Stimulated activated CD8-positive, alpha-beta memory T cell treated with anti-CD3 and anti-CD28 coated beads, Interleukin-7, amount 100 ng/mL, for 48 hours (primary cell): ENCODE measurements at places on chromosomes 13 and 19.

- DNase-seq: no peak
Observed at GRCh38 chr19:5960005-5961001, 17.6 kb downstream of the RANBP3 start.

GRCh38 chr13:110726726-110727125, 13.2 kb downstream of the ING1 start:
- DNase-seq: peak; percentile 68

GRCh38 chr19:10655457-10656312, 1.5 kb downstream of the ILF3 start:
- no peak for DNase-seq

DNA sequence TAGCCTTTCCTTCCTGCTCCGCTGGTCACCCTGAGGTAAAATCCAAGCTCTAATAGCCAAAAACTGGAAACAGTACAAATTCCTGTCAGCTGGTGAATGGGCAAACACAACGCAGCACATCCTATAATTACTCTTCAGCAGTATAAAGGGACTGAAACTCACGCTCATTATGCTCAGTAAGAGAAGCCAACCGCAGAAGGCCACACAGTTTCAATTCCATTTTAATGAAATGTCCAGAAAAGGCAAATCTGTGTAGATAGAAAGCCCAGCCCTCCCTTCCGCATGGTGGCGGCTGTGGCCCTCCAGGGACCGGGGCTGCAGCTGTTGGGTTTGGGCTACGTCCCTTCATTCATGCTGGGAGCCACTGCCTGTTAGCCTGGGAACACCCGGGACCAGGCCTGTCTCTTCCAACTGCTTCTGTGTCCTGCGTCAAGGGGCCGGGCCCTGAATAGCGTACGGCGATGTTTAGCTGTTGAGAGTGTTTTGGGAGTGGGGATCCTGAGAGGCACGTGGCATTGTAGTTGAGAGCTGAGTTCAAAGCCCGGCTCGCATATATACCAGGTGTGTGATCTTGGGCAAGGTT, 23.5 kb downstream of the NKPD1 start:
- no peak for DNase-seq

DNA sequence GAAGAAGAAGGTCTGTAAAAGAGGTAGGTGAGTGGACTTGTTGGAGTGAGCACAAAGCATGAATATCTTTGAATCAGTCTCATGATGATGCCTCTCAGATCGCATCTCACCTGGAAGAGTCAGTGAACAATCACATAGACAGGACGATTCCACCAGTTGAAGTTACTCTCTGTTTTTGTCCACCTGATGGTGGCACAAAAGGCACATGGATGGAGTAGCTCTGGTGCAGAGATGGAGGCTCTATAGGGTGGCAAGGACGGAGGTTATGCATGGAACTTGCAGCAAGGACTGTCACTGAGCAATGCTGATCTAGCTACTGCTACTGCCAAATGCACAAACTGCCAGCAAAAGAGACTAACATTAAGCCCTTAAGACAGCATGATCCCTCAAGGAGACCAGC, 10.3 kb upstream of the MYCBP2 start:
- DNase-seq: no peak

GRCh38 chr13:61148211-61148610, 267.4 kb downstream of the PCDH20 start:
- DNase-seq: no peak

DNA sequence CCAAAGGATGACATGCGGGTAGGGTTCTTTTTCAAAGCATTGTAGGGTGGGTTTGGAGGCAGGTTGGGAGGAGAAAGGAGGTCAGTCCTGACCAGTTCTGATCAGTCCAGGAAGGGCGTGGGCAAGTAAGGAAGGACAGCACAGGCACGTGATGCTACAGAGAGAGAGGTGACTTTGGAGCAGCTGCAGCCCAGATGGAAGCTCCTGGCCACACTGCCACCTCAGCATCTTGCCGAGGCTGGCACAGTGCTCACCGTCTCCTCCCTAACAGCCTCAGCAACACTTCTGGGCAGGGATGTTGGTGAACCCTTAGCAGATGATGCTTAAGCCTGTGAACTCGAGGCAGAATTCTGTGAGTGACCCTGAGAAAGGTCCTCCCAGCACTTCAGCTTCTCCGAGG, 155.1 kb downstream of the DCLK1 start:
- DNase-seq: no peak
